ENCODE measurements at places on chromosomes 2 and 18. TPM values are rescaled to one million over a fixed set of nuclear protein-coding genes. Genes with fewer than 3 reads are reported as not detected.

DNA sequence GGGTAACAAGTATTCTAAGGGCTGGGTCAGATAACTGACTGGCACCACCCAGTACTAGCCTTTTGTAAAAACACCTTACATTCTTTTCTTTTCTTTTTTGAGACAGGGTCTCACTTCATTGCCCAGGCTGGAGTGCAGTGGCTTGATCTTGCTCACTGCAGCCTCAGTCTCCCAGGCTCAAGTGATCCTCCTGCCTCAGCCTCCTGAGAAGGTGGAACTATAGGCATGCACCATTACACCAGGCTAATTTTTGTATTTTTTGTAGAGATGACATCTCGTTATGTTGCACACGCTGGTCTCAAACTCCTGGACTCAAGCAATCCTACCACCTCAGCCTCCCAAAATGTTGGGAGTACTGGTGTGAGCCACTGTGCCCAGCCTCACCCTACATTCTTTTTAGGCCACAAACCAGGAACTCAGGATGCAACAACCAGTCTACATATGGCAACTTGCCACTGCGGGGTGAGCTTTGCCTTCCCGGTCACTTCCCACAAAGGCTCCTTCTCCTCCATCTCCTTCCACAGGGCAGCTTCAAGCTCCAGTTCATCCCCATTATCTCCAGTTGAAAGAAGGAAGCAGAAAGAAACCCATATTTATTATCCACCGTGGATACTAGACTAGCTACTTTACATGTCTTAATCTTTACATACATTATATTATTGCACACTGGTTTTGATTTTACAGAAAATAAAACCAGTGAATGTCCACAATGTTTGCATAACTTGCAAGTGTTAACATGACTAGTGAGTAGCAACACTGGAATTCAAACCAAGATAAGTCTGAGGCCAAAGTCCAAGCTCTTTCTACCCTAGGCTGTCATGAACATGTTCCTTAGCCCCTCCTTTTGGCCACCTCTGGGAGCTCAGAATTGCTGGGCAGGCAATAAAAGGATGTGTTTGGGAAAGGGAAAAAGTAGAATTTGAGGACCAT is 23.7 kb upstream of the AP1S3 start:
- DNase-seq = no peak

GRCh38 chr2:29001806-29002205 is 20.7 kb downstream of the TOGARAM2 start:
- no peak for DNase-seq

GRCh38 chr2:236969767-236970655 is 115.7 kb upstream of the COPS8 start:
- DNase-seq = no peak

The FMNL2 gene
- 22.4 TPM for polyA plus RNA-seq

The SERPINB11 gene
- polyA plus RNA-seq = not detected

The GAREM1 gene
- 7.3 TPM for polyA plus RNA-seq

The RGPD3 gene
- polyA plus RNA-seq = 0.08 TPM

All from forelimb muscle (tissue), 1 donor.